ENCODE measurements at places on chromosomes 3 and 15.

GRCh38 chr3:30712991-30713390 is 106.6 kb downstream of the TGFBR2 start:
- no peak for DNase-seq

- DNase-seq = no peak
Measured at GRCh38 chr3:43178891-43179366, 73.0 kb upstream of the POMGNT2 start.

DNA sequence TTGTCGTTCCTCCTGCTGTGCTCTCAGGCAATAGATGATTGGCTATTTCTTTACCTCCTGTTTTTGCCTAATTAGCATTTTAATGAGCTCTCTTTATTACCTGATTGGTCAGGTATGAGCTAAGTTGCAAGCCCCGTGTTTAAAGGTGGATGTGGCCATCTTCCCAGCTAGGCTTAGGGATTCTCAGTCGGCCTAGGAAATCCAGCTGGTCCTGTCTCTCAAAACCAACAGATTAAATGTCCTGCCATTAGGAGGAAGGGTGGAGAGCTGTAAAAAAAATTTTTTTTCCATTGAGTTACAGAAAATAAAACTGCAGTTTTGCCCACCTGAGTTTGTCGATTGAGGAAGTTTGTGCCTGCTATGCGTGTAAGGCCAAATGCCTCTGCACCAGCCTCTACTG is 5.4 kb upstream of the ACSBG1 start:
- no peak for DNase-seq

GRCh38 chr3:25386686-25387255 is 41.3 kb upstream of the RARB start:
- no peak for DNase-seq

- no peak for DNase-seq
Measured at GRCh38 chr3:195771646-195772300, 40.0 kb downstream of the MUC4 start.

- DNase-seq = no peak
Measured at GRCh38 chr15:90001683-90002427, 731 bp downstream of the ZNF710 start.

- no peak for DNase-seq
Measured at GRCh38 chr15:28903555-28903954, 17.8 kb downstream of the APBA2 start.

GRCh38 chr15:58486062-58486461 is 54.3 kb downstream of the LIPC start:
- DNase-seq = no peak
